ENCODE measurements at places on chromosomes 3 and 15.

DNA sequence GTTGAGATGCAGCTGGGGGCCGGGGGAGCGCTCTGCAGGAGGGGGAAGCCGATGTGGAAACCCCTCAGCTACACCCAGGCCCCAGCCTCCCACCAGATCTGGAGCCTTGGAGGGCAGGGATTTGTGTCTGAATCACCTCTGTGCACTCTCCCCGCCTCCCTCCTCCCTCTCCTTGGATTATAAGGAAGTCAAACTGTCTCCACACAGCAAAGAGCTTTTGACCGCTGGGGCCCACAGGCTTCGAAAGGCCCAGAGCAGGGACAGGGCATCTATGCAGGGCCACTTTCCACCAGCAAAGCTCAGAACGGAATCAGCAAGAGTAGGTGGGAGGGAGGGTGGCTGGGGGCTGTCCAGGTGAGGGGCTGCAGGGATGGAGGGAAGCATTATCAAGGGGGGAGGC, 68.9 kb downstream of the IQSEC1 start:
- DNase-seq = no peak

- DNase-seq = no peak
Measured at GRCh38 chr15:78037328-78037727, 40.2 kb downstream of the TBC1D2B start.

DNA sequence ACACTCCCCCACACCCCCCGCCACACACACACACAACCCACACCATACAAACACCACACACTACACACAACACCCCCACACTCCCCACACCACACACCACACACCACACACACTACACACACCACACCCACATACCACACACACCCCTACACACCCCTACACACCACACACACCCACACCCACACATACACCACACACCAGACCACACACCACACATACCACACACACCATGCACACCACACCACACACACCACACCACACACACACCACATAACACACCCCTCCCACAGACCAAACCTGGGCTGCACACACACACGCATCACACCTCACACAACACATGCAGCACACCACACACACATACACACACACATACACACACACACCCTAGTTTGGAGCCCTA, 1.8 kb upstream of the RASGRF1 start:
- DNase-seq = no peak

GRCh38 chr3:154023148-154023547, 98.0 kb upstream of the ARHGEF26 start:
- DNase-seq = no peak

DNA sequence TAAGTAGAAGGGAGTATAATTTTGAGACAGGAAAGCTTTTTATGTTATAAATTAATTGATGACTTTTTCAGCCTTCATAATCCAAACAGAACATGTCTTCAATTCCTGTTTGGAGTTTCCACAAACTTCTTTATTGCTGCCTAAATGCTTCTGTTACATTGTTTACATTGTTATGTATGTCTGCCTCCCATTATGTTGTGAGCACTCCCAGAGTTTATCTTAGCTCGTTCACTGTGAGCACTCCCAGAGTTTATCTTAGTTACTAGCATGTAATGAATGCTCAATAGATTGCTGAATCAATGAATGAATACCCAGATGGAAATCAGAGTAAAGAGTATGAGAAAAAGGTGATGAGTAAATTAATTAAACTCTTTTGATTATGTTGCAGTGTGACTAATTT, 1178.0 kb downstream of the ROBO1 start:
- no peak for DNase-seq

DNA sequence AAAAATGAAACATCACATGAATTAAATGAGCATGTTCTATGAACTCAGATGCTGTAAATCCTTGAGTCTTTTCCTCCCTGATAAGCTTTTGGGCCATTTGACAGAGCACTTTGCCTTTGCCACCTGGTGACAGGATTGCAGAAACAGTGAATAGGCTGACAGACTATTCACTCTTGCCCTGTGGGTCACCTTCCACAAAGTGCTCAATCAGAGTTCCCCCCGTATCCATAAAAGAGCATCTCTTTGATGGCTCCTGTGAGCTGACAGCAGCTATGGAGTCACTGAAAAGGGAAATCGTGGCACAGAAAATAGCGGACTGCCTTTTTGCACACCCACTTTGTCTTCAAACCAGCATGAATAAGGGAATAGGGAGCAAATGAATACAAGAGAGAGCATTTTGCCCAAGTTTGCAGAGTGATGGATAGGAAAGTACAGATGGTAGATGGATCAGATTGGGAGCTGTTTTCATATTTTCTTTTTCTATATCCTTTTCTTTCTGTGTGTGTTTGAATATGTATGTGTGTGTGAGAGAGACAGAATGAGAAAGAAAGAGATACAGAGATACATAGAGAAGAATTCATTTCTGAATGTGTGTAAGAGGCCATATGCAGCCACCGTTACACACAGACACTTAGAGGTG, 37.8 kb upstream of the GOLM2 start:
- DNase-seq = no peak

GRCh38 chr15:48191574-48192225, at the start of gene CTXN2:
Gene CTXN2, plus strand, starts transcription at chr15:48191665. Its CDS starts 9,636 bp downstream, at chr15:48201301.
- DNase-seq = peak; percentile 12

GRCh38 chr15:81421461-81421860, 47.4 kb upstream of the TMC3 start:
- DNase-seq = no peak

Measured in NCI-H446 (cell line).